Neural crest cell (in vitro differentiated cells): ENCODE measurements at places on chromosomes 11 and 22. TPM values are rescaled to one million over a fixed set of nuclear protein-coding genes. Genes with fewer than 3 reads are reported as not detected.

- DNase-seq: no peak
- H3K27me3 ChIP-seq: no peaks in the 10 kb centered on the region
- H3K4me1 ChIP-seq: peaks cover 28% of the 10 kb centered on the region
Measured at GRCh38 chr11:126669416-126669815, 313.9 kb downstream of the ST3GAL4 start.

DNA sequence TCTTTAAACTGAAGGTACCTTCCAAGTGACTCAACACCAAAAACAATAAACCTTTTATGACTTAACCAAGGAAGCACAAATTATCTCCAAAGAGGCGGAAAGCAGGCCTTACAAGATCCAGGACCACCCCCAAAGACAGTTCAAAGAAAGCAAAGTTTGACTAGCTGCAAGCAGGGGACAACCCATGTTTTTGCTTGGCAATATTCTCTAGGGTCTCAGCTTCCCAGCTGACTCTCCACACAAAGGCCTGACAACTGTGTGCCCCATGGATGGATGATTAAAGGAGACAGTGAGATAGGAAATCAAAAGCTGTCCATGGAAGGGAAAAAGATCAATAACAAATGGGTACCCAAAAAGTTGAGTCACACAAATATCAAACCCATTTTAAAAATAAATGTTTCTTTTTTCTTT, 232.2 kb downstream of the DDX10 start:
- no peak for DNase-seq
- H3K4me3 ChIP-seq: peak overlapping the region; percentile 15
- no peaks in the 10 kb centered on the region for H3K36me3 ChIP-seq
- H3K4me1 ChIP-seq: peaks cover 34% of the 10 kb centered on the region
- peaks cover 8% of the 10 kb centered on the region for H3K27me3 ChIP-seq

- H3K4me3 ChIP-seq: no peak overlapping the region
- no peak overlapping the region for H3K27ac ChIP-seq
- peaks cover 19% of the 10 kb centered on the region for H3K36me3 ChIP-seq
- DNase-seq: no peak
Measured at GRCh38 chr22:31586137-31586920, 75.7 kb downstream of the PISD start.

DNA sequence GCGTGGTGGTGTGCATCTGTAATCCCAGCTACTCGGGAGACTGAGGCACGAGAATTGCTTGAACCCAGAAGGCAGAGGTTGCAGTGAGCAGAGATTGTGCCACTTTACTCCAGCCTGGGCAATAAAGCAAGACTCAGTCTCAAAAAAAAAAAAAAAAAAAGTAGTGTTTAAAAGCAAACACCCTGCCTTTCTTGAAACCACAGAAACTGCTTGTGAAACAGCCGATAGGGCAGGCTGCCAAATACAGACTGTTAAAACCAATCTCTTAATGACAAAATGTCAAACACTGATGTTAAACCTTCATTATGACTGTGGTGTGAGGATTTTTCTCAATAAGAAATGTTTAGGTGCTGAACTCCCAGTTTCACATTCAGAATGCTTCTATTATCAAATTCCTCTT, 27.3 kb downstream of the MARK2 start:
- no peak overlapping the region for H3K27ac ChIP-seq
- no peak for DNase-seq
- H3K4me1 ChIP-seq: peaks cover 48% of the 10 kb centered on the region
- H3K36me3 ChIP-seq: no peaks in the 10 kb centered on the region

- H3K27me3 ChIP-seq: no peaks in the 10 kb centered on the region
- no peaks in the 10 kb centered on the region for H3K4me1 ChIP-seq
- H3K36me3 ChIP-seq: peaks cover 3% of the 10 kb centered on the region
- H3K27ac ChIP-seq: no peak overlapping the region
- DNase-seq: no peak
Measured at GRCh38 chr11:86116386-86116726, 47.5 kb upstream of the PICALM start.

DNA sequence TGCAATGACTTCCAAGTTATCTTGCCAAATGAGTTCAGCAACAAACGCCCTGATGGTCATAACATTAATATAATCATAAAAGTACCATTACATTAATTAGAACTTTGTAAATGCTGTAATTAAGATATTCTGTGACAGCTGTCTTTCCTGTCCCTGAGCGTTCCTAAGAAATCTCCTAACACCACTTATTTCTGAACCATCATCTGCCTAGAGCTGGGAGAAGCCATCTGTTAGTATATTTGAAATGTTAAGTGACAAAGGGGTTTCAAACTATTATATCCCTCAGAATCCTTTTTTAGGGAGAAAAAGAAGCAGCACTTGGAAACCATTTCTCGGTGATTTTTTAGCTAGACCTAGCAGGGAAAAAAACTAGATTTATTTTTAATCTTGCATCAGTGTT, 657.5 kb downstream of the FAM181B start:
- H3K36me3 ChIP-seq: no peaks in the 10 kb centered on the region
- no peak for DNase-seq
- no peaks in the 10 kb centered on the region for H3K4me1 ChIP-seq
- H3K27me3 ChIP-seq: no peaks in the 10 kb centered on the region
- no peak overlapping the region for H3K27ac ChIP-seq

DNA sequence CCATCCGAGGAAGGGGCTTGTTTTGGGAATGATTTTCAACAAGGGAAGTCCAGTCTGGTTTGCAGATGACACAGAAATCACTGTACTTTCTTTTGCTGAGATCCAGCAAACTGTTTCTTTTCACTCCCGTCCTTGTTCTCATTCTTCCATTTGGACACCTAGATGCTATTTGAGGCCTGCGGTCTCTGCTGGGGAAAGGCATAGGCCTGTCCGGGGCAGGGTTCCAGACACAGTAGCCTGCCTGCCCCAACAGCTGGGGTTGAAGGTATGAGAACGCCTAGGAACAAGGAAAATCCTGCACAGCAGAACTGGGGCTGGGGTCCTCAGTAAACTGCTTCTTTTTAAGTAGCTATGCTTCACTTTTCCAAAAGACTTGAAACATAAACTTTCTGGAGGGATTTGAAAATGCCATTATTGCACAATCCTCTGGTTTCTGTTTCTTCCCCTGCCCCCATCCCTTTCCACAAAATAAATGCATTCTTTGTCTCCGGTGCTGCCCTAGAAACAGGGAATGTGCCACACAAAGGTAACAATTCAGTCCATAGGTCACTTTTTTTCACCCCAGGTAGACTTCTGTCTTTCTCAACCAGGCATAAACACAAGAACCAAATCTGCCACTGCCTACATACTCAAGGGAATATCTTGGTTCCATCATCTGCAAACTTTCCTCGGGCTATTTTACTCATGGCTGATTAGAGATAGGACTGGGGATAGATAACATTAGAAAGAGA, 174.8 kb upstream of the MTMR2 start:
- H3K4me1 ChIP-seq: peaks cover 44% of the 10 kb centered on the region
- peak overlapping the region; percentile 7 for H3K27ac ChIP-seq
- no peak for DNase-seq
- H3K36me3 ChIP-seq: no peaks in the 10 kb centered on the region
- H3K4me3 ChIP-seq: no peak overlapping the region

- H3K36me3 ChIP-seq: no peaks in the 10 kb centered on the region
- no peak overlapping the region for H3K4me3 ChIP-seq
- no peaks in the 10 kb centered on the region for H3K27me3 ChIP-seq
- no peak for DNase-seq
- H3K27ac ChIP-seq: no peak overlapping the region
Measured at GRCh38 chr11:60498853-60499252, 6.3 kb downstream of the MS4A12 start.

- DNase-seq: no peak
- peak overlapping the region; percentile 93 for H3K27ac ChIP-seq
- no peaks in the 10 kb centered on the region for H3K36me3 ChIP-seq
- H3K27me3 ChIP-seq: no peaks in the 10 kb centered on the region
Measured at GRCh38 chr11:12824281-12825041, 150.2 kb downstream of the TEAD1 start.

DNA sequence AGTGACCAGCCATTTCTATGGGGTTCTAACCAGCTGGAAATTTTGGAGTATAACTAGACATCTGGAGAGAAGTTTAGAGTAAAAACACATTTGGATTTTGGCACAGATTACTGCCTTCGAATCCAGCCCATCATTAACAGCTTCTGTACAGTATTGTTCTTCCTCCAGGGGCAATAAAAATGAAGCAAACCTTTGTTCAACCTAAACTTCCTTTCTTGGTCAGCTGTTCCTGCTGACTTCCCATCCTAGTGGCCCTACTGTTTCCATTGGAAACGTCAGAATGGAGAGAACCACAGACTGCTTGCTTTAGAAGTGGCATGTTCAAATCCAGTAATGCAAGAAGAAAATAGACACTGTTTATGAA, 203.7 kb upstream of the MTMR2 start:
- no peak overlapping the region for H3K27ac ChIP-seq
- H3K36me3 ChIP-seq: peaks cover 9% of the 10 kb centered on the region
- no peak overlapping the region for H3K4me3 ChIP-seq
- DNase-seq: no peak

DNA sequence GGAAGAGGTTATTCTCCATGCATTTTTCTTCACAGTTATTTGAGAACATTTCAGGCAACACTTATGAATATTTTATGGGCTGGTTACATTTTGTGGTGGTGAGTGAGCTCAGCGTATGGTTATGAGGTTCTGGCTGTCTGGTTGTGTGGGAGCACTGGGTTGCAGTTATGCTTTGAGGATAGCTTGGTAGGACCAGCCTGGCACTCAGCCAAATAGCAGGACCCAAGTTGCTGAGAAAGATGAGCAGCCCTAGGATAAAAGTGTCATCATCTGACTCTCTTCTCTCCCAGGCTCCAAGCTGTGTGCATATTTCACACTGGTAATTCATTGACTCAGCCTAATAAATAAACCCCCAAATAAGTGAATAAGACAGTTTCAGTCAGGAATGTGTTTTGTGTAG, 8.1 kb upstream of the SRSF8 start:
- no peak overlapping the region for H3K27ac ChIP-seq
- H3K36me3 ChIP-seq: no peaks in the 10 kb centered on the region
- H3K4me1 ChIP-seq: no peaks in the 10 kb centered on the region
- DNase-seq: no peak

GRCh38 chr22:35733791-35734516, 16.3 kb downstream of the APOL5 start:
- peaks cover 9% of the 10 kb centered on the region for H3K36me3 ChIP-seq
- no peak overlapping the region for H3K4me3 ChIP-seq
- H3K4me1 ChIP-seq: no peaks in the 10 kb centered on the region
- no peak overlapping the region for H3K27ac ChIP-seq
- no peaks in the 10 kb centered on the region for H3K27me3 ChIP-seq

- no peak for DNase-seq
- no peaks in the 10 kb centered on the region for H3K27me3 ChIP-seq
- no peaks in the 10 kb centered on the region for H3K36me3 ChIP-seq
- H3K27ac ChIP-seq: no peak overlapping the region
- H3K4me1 ChIP-seq: no peaks in the 10 kb centered on the region
- no peak overlapping the region for H3K4me3 ChIP-seq
Measured at GRCh38 chr11:45171550-45171949, 25.1 kb downstream of the PRDM11 start.

DNA sequence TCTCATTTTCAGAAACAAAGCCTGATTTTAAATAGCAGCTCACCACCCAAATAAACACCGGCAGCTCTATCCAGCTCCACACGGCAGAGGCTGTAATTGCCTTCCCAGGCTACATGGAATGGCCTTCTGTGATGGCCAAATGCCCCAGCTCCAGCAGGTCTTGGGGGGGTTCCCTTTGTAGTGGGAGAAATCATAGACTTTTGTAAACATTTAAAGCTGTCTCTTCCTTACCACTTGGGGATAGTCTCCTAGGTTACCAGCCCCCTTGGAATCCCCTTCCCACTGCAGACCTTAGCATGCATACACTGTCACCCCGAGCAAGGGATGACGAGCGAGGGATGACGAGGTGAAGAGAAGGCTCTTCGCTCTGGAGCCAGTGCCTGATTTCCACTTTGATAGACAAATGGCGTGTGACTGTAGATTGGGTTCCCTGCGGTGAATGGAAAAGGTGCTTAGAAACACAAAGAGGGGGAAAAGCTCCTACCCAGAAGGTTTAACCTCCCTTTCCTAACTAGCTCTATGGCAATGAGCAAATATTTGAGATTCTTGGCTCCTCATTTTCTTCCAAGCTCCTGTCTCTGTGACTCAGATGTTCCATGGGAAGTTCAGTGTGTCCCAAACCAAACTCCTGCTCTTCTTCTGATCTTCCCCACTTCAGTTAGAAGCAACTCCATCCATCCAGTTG, 108.0 kb upstream of the CADM1 start:
- no peak for DNase-seq
- peaks cover 29% of the 10 kb centered on the region for H3K4me1 ChIP-seq
- H3K27me3 ChIP-seq: no peaks in the 10 kb centered on the region
- no peaks in the 10 kb centered on the region for H3K36me3 ChIP-seq
- no peak overlapping the region for H3K4me3 ChIP-seq
- H3K27ac ChIP-seq: no peak overlapping the region

GRCh38 chr11:36051235-36052144, 107.6 kb downstream of the LDLRAD3 start:
- H3K4me3 ChIP-seq: no peak overlapping the region
- peaks cover 59% of the 10 kb centered on the region for H3K4me1 ChIP-seq
- DNase-seq: no peak
- peak overlapping the region; percentile 31 for H3K27ac ChIP-seq

EXPH5 gene
- 0.68 TPM in 2 replicates for total RNA-seq

OR8D1 gene
- total RNA-seq: not detected in 2 replicates

PDGFD gene
- total RNA-seq: 3.3 and 3.4 TPM in 2 replicates

CLMP gene
- total RNA-seq: 4.2 and 4.3 TPM in 2 replicates

GAS2L1 gene
- total RNA-seq: 7.8 and 8.9 TPM in 2 replicates

C22orf42 gene
- total RNA-seq: not detected in 2 replicates

TEX54 gene
- not detected in 2 replicates for total RNA-seq

CDC45 gene
- 47.1 and 49.8 TPM in 2 replicates for total RNA-seq

OR5W2 gene
- not detected in 2 replicates for total RNA-seq

CCND1 gene
- total RNA-seq: 344 and 350 TPM in 2 replicates
